ENCODE measurements at places on chromosomes 7 and 10.
A peak's percentile ranks its signal among the peaks of the same experiment; 100 is the strongest.

DNA sequence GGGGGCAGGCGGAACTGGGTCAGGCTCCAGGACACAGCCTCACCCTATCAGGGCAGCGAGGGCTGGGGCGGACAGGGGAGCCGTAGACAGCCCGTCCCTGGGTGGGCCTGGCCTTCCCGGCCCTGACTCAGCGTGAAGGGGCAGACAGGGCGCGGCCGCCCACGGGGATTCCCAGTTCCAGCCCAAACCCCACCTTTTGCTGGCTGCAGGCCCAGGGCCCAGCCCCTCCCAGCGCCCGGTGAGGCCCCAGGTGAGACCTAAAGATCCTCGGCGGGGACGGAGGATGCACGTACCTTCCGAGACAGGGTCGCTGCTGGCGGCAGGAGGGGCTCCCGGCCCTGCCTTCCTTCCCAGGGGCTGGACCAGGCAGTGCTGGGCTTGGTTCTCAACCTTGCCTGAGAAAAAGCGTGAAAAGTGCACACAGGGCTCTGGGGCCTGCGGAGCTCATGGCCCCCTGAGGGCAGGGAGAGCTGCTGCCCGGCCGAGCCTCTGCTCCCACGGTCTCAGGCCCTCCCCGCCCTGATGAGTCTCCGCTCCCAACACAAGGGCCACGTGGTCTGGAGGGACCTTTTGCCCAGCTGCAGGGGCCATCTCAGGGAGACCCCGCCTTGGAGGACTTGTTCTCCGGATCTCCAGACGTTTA, 43.9 kb upstream of the DNAJB6 start:
- no peak for DNase-seq

DNA sequence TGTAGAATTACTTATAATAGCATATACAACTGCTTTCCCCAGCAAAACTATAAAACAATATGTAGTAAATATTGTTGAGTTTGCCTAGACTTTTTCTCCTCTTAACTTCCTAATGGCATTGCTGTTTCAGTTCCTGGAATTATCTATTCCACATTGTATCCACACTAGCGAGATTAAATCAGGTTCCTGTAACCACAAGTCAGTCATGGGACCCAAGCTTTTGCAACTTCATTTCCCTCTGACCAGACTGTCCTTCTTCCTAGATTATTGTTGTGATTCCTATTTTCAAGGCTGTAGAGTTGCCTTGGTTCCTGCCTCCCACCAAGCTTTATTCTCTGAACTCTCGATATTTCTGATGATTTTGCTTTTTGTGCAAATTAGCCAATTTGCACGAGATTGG, 173.3 kb upstream of the ZNF804B start:
- DNase-seq = no peak

DNA sequence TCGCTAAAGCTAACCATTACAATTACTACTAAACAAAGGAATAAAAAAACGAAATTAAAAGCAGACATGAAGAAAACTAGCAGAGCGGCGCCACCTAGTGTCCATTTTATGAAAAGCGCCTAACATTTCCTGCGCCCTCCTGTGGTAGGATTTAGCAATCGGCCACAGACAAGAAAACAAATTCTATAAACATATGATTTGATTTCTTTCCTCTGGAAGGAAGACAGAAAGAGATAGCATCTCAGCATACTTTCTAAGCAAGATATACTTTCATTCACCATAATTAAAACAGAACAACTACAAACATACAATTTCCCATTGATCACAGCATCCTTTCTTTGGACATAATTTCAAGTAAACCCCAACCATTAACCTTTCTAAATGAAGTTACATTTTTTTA, 337.7 kb upstream of the NPVF start:
- peak; percentile 57 for DNase-seq

GRCh38 chr10:79027147-79028055, 41.4 kb upstream of the ZMIZ1 start:
- no peak for DNase-seq

GRCh38 chr7:113394856-113395255, 276.5 kb upstream of the SMIM30 start:
- no peak for DNase-seq

Measured in NCI-H187 (cell line).